ENCODE measurements at places on chromosomes 2 and 18.
A peak's percentile ranks its signal among the peaks of the same experiment; 100 is the strongest.

GRCh38 chr2:181623159-181623558 is 33.7 kb downstream of the CERKL start:
- H3K4me3 ChIP-seq = no peak overlapping the region
- H3K27me3 ChIP-seq = peaks cover 7% of the 10 kb centered on the region
- H3K36me3 ChIP-seq = no peaks in the 10 kb centered on the region
- no peak for DNase-seq
- no peaks in the 10 kb centered on the region for H3K4me1 ChIP-seq

- DNase-seq = peak; percentile 14
- H3K4me1 ChIP-seq = peaks cover 14% of the 10 kb centered on the region
- H3K36me3 ChIP-seq = no peaks in the 10 kb centered on the region
- no peak overlapping the region for H3K4me3 ChIP-seq
- H3K27ac ChIP-seq = no peak overlapping the region
Observed at GRCh38 chr2:219297766-219298456, 11.3 kb downstream of the PTPRN start.

DNA sequence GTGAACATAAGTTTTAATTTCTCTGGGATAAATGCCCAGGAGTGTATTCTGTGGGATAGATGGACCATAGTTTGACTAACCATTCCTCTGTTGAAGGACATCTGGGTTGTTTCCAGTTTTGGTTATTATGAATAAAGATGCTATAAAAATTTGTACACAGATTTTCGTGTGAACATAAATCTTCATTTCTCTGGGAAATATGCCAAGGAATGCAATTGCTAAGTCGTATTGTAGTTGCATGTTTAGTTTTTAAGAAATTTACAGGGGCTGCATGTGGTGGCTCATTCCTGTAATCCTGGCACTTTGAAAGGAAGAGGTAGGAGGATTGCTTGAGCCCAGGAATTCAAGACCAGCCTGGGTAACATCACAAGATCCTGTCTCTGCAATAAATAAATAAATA is 6.9 kb upstream of the SLC11A1 start:
- DNase-seq = no peak
- no peak overlapping the region for H3K27ac ChIP-seq
- peaks cover 10% of the 10 kb centered on the region for H3K4me1 ChIP-seq
- H3K27me3 ChIP-seq = no peaks in the 10 kb centered on the region

DNA sequence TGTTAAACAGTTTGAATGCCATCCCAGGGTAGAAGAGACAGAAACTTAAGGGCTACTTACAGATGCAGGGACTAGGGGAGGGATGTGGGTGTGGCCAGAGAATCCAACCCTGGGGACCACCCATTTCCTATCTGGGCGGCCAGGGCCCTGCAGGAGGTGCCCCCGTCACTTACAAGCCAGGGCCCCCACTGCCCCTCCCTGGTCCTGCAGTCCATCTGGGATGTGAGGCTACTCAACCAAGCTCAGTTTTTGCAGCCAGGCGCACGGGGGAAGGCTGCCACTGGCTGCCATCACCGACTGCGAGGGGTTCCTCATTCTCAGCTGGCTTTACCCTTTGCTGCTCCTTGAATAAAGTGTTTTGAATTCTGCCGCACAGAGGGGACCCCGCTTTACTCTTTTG is 42.1 kb downstream of the RRM2 start:
- no peak overlapping the region for H3K27ac ChIP-seq
- no peak overlapping the region for H3K4me3 ChIP-seq
- no peaks in the 10 kb centered on the region for H3K36me3 ChIP-seq
- no peaks in the 10 kb centered on the region for H3K27me3 ChIP-seq
- H3K4me1 ChIP-seq = peaks cover 12% of the 10 kb centered on the region
- no peak for DNase-seq
